Cardiac fibroblast (primary cell): ENCODE measurements at places on chromosomes 16 and 17.

DNA sequence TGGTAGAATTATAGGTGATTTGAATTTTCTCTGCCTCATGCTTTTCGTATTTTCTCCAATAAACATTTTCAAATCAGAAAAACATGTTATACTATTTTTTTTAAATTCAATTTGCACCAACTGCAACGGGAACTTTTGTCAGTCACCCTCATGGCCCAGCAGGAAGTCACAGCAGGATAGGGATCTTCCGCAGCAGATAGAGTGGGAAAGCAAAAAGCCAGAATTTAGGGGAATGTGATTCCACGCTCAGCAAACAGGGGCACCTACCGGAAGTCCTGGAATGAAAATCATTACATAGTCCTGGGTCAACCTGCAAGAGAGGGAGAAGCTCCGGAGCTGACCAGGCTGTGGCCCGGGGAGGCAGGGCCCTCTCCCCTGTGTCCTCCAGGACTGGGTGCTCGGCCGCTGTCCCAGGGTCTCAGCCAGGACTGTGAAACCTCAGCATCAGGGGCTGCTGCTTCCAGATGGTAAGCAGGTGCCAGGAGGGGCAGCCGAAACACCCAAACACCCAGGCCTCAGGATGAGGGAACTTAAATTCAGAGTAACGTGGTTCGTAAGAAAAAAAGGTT is 3.9 kb downstream of the SLC47A2 start:
- DNase-seq: no peak

GRCh38 chr17:17873450-17873991 is 36.7 kb upstream of the SREBF1 start:
- no peak for DNase-seq

DNA sequence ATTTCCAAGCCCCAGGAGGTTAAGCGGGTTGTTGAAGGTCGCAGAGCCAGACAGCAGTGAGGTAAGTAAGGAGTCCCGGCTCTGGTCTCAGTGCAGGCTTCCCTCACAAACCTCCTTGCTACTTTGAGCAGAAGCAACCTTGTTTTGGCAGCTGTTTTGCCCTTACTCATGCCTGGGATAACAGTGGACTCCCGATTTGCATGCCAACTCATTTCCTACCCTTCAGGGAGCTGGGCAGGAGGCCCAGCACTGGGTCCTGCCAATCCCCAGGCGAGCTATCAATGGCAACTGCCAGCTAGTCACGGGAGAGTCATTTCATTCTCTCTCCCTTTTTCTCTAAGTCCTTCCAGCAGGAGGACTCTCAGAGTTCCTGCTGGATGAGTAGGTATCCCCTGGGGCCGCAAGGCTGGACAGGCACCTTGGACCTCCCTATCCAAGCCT is 72.0 kb upstream of the KSR1 start:
- peak; percentile 98 for DNase-seq

- no peak for DNase-seq
Observed at GRCh38 chr16:25988882-25989281, 297.1 kb downstream of the HS3ST4 start.

GRCh38 chr17:17723354-17724261 is 42.4 kb downstream of the RAI1 start:
- peak; percentile 58 for DNase-seq
